ENCODE measurements at places on chromosomes 6 and 20.

DNA sequence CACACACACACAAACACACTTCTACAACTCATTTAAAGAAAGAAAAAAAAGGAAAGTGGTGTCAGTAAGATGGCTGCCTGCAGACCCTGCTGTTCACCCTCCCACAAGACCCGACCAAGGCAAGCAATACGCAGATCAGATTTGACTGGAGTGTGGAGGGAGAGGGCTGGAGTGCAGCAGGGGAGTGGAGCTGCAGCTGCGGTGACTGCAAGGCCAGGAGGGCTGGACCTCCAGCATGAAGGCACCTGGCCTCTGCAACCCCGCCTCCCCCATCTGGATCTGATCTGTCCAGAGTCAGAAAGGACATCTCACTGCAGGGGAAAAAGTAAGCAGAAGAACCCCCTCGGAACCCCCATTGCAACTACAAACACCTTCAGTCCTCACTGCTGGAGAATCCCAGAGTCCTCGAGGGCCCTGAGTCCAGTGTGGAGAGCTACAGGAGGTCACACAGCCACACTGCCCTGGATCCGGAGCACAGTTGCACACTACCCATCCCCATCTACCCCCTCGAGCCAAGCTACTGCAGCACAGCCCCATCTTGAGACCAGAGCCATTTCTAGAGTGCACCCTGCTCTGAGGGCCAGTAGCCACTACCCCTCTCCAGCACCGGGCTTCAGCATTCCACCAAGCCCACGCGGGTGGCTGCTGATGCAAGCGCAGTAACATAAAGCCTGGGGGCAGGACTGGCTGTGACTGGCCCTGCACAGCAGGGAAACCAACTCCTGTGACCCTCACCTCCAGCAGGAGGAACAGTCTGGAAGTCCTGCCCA is 41.9 kb upstream of the SRSF6 start:
- DNase-seq, result no peak

DNA sequence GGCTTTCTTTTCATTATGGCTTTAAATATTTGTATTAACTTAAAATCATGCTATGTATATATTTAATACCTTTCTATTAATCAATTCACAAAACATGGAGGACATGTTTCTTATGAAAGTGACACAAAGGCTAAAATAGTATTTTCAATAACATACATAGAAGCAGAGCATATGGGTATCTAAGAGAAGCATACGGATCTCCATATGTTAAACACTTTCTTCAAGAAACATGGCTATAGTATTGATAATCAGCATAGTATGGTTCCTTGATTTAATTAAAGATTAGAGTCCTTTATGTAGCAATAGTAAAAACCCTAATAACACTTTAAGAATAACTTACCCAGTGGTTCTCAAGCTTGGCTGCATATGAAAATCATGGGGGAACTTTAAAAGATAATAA is 58.5 kb downstream of the GRIK2 start:
- no peak for DNase-seq

- DNase-seq, result no peak
Observed at GRCh38 chr6:10449751-10450150, 34.9 kb upstream of the TFAP2A start.

- no peak for DNase-seq
Observed at GRCh38 chr6:148021165-148021564, 321.5 kb upstream of the SASH1 start.

DNA sequence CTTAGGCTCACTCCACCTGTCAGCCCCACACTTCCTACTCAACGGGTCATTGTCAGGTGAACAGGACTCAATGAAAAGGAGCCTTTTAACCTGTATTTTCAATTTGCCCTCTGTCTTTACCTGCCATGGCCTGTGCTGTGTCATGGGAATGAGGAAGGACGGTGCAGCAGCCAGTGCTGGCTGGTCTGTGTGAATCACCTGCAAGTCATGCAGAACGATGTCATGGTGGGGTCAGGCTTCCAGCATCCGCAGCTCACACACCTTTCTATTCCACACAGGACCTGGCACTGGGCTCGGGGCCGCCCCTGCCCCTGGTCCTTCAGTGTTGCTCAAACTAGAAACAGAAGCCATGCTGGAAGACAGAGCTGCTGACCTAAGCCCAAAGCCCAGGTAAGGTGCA is 188.7 kb upstream of the GMDS start:
- no peak for DNase-seq

- DNase-seq, result no peak
Observed at GRCh38 chr6:131014080-131014776, 48.8 kb downstream of the EPB41L2 start.

- DNase-seq, result no peak
Observed at GRCh38 chr20:29319725-29320124, 1937.7 kb upstream of the DEFB115 start.

DNA sequence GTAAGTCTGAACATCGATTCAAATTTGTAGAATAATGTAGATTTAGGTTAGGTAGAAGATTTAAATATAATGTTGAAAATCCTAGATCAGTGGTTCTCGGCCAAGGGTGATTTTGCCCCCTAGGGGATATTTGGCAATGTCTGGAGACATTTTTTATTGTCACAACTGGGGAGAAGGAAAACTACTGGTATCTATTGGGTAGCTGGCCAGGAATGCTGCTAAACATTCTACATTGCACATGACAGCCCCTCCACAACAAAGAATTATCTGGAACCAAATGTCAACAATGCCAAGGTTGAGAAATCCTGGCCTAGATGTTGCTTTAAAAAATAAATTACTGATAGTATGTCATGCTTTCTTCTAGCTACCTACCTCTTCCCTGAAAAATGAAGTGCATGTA is 76.1 kb downstream of the HIVEP2 start:
- DNase-seq, result no peak

GRCh38 chr6:36570264-36570663 is 23.0 kb upstream of the STK38 start:
- DNase-seq, result no peak

DNA sequence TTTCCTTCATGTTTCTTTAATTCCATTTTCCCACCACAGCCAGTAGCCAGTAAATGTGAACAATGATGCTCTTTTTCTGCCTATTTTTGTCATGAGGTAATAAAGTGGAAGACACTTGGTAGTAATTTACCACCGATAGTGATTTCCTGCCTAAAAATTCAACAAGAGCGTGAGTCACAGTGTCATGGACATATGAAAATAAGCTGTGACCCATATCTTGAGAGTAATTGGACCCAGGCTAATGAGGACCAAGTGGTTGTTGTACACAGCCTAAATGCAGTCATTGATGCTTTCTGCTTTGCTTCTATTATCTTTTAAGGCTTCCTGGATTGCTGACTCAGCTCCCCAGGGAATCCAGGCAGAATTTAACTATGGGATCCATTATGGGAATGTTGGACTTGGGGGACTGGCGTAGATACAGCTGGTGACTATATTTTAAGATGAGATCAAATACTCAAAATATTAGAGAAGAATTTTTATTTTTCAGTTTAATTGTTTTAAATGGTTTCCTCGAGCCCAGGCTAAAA is 265.9 kb upstream of the FERMT1 start:
- DNase-seq, result no peak

DNA sequence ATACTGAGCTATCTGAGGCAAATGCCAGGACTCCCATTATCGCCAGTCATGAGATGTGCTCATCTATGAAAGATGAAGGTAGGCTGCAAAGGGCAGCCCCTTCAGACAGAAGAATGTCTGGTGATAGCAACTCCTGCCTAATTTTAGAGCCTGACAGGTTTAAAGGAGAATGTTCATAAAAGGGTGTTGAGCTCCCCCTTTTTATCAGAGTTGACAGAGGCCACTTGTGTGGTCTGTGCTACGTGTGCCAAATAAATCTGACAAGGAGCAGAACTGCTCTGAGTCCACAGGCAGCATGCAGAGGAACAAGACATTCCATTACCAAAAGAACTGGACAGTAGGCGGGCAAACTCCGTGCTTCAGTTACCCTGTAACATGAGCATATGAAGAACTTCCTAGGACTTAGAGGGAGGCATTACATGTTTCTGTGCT is 101.8 kb downstream of the PREP start:
- DNase-seq, result no peak
